ENCODE measurements at places on chromosomes 11 and 22.

- DNase-seq = no peak
Observed at GRCh38 chr11:2621894-2622293, 77.9 kb downstream of the KCNQ1OT1 start.

- DNase-seq = no peak
Observed at GRCh38 chr11:17812865-17813187, 78.2 kb downstream of the KCNC1 start.

DNA sequence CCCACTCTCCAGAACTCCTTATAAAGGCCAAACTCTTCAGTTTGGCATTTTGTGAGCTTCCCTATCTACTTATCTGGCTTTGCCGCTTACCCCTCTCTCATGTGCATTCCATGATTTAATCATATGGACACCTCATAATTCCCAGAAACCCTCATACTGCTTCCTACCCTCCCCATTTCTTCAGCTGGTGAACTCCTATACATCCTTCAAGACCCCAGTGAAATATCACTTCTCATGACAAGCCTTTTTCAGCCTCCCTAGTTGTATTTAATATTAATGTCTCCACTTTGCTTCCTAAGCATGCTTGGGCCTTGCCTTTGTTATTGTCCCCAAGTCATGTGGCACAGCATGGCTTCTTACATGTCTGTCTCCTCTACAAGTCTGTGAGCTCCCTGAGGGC is 13.7 kb upstream of the TSPAN18 start:
- no peak for DNase-seq

GRCh38 chr11:57162179-57162898 is 19.4 kb upstream of the LRRC55 start:
- DNase-seq = no peak

DNA sequence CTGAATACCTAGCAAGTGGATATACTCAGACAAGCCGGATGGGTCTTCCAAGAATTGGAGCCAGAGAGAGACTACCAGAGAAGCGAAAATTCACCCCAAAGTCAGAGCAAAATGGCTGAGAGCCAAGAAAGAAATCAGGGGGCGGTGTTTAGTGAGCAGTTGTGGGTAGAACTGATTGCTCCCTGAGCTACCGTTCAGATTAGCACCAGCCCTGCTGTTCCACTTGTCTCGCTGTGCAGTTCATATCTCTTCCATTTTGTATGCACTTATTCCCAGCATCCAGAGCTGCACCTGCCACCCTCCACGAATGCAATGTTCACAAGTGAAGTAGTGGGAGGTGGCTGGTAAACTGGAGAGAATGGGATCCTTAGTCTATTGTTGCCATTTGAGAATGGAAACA is 25.5 kb downstream of the DRD2 start:
- DNase-seq = no peak

GRCh38 chr11:128354476-128354875 is 232.9 kb downstream of the ETS1 start:
- DNase-seq = no peak

DNA sequence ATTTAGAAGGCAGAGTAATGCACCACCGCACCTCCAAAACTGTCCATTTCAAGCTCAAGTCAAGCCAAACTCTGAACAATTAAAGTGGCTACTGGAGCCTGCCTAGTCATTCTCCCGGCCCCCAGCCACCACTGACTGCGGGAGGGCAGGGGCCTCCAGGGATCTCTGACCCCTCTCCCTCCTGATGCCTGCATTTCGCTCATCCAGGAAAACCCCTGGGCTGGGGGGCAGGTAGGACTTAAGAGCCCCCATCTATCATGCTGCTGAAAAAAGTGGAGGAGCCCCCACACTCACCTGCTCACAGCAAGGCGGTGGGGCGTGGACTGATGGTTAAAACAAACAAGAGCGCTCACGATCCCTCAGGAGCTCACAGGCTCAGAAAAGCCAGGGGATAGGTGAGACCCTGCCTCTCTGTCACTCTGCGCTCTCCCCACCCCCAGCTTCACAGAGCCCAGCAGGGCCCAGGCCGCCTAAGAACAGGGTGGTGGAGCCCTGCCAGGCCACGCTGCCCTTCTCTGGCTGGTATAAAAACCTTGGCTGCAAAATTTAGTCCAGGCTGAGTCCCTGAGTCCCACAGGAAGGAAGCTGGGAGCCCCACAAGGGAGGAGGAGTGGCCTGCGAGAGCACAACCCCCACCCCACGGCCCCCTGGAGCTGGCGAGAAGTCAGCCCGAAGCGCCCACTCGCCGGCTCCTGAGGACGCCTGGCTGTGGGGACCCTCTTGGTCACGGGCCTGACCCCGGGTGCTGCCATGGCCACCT is 21.0 kb upstream of the MOB2 start:
- no peak for DNase-seq

DNA sequence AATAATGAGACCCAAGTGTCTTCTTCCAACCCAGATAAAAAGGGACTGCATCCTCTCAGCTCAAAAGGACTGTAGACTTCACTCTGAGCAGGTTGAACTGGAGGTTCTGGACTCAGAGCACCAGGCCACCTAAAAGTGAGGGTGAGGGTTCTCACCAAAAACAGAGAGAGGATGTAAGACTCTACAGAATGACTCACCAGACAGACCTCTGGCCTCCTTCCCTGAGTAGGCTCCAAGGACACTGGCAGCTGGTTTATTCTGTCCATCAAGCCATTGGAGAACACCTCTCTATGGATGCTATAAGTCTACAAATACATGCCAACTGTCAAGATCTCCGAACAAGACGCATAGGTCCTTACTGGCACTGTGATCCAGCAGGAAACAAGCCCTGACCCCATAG is 27.2 kb downstream of the FEZ1 start:
- no peak for DNase-seq

DNA sequence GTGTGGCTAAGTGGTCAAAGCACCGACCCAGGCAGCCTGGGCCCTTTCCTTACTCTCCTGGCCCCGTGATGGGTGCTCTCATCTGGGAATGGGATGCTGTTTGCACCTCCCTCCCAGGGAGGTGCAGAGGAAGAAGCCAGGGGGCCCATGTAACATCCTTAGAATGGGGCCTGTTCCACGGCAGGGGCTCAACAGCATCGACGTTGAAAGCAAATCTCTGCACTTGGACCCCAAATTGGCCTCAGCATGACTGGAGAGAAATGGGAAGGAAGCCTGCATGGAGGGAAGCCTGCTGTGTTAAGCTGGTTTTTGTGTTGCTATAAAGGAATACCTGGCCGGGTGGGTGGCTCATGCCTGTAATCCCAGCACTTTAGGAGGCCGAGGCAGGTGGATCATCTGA is 1288.4 kb downstream of the TBC1D22A start:
- no peak for DNase-seq

DNA sequence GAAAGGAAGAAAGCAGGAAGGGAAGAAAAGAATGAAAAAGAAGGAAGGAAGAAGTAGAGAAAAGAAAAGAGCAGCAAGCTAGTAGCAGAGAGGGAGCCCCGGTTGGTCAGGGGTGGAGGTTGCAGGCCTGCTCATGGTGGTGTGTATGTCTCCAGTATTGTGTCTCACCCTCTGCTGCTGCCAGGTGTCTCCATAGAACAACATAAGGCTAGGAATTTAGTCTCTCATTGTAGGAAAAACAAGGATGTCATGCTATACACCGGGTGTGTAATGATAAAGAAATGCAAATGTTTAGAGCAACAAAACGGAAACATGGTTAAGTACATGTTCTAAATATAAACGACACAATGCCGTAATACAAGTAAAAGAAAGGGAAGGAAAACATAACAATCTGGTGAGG is 342.5 kb downstream of the NTM start:
- no peak for DNase-seq

GRCh38 chr11:60182541-60183330 is at the start of gene MS4A6A:
Gene MS4A6A (minus strand): TSS chr11:60183083. CDS start chr11:60181727, 1,356 bp downstream.
- no peak for DNase-seq

Measured in amniotic stem cell (primary cell).